ENCODE measurements at places on chromosomes 16 and 17.

- peak; percentile 89 for DNase-seq
These were observed 25.0 kb downstream of the HOXB1 start for GRCh38 chr17:48505788-48506187.

- no peak for DNase-seq
These were observed 48.6 kb upstream of the CBFA2T3 start for GRCh38 chr16:89025636-89026035.

DNA sequence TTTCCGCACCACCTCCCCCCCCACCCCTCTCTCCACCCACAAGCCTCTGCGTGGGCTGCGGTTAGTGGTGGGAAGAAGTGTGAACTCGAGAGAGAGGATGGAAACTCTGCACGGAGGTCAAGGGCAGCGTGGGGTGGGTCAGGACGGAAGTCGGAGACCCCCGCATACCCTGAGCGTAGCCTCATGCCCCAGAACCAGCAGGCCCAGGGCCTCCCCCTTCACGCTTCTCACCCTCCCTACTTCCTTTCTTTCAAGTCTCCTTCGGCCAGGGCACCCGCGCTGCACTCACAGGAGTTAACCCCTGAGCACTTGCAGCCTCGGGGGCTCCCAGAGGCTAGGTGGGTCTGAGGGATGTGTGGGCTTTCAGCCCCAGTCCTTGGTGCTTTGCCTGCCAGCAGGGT is 9.2 kb downstream of the TBKBP1 start:
- DNase-seq, result no peak

DNA sequence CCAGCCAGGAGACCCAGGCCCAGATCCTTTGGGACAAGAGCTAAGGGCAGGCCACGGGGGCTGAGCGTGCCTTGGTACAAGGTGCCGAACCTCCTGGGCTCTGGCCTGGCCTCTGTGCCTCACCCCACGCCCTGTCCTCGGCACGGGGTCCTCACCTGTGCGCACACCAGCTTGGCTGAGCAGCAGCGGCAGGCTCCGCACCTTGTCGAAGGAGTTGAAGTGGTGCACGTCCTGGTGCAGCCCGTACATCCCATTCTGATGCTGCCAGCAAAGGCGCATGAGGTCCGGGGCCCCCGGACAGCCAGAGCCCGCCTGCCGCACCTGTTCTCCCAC is 5.3 kb downstream of the SGSH start:
- no peak for DNase-seq

DNA sequence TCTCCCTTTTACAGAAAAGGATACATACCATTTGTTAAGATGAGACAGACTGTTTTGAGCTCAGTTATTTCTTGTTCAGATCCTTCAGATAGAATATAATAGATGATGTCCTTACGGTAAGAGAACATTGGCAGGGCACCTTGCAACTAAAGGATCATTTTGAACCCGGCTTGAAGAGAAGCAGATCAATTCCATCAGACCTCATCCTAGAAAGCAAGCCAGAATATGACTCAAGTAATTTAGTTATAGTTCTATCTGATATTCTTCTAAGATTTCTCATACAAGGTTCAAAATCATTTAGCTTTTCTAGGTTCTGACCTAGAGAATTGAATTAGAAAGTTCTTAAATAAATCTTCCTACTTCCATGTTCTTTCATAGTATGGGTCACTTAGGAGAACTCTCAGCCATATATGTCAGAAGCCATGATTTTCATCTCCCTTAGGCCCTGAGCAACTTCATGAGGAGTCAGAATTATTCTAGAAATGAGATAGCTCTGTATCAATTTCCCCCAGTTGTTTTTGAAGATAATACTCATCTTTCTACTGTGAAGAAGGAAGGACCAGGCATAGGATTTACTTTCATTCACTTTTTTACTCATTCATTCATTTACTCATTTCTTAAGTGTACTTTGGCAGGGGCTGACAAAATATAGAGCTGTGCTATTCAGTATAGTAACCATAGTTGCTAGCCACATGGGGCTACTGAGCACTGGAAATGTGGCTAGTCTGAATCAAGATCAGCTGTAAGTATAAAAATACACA is 2.5 kb upstream of the CMTM1 start:
- no peak for DNase-seq

DNA sequence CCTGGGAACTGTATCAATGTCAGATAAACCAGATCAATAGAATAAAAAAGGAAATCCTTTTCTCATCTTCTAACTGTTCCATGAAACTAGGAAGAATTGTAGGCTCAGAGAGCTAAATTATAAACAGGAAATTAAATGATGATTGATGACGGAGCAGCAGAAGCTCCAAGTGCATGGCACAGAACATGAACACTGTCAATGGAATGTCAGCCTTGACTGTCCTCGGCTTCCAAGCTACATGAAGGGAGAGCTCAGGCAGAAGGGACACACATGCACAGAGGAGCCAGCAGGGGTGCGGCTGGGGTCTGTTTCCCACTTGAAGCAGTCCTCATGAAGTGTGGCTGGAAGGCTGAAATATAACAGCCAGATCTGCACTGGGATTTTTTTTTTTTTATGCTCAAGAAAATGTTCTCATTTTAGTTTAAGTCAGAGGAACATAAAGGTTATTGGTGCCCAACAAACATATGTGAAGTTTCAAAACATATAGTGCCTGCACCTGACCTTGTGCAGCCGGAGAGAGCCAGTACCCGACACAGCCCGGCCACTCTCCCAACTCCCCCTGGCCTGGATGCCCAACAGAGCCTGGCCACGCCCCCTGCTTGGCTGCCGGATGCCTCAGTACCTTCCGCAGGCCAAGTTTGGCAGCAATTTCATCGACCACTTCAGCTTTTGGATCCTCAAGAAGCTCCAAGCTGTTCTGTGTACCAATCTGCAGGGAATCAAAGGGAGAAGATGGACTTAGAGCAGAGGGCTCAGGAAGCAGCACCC is 37.0 kb downstream of the NPLOC4 start:
- DNase-seq, result no peak

DNA sequence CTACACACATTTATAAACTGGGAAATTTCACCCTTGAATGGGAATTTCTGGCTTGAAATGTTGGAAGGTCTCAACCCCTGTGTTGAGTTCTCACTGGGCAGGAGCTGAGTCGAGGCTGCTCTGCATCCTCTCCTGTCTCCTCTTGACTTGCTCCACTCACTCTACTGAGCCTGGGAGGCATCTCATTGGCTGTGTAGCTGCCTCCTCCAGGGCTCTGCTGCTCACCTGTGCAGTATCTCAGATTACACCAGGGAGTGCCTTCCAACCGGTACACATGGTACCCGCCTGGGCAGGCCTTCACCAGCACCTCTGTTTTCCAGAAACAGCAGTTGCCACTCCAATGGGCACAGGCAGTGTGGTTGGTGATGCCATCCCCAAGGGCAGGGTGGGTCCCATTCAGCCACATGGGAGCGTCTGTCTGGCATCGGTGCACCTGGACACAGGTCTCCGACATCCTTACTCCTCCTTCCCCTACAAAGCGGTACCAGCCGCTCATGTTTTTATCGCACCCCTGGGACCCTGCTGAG is 3.7 kb downstream of the GP2 start:
- no peak for DNase-seq

GRCh38 chr16:23694644-23695373 is 16.1 kb downstream of the PLK1 start:
- no peak for DNase-seq

DNA sequence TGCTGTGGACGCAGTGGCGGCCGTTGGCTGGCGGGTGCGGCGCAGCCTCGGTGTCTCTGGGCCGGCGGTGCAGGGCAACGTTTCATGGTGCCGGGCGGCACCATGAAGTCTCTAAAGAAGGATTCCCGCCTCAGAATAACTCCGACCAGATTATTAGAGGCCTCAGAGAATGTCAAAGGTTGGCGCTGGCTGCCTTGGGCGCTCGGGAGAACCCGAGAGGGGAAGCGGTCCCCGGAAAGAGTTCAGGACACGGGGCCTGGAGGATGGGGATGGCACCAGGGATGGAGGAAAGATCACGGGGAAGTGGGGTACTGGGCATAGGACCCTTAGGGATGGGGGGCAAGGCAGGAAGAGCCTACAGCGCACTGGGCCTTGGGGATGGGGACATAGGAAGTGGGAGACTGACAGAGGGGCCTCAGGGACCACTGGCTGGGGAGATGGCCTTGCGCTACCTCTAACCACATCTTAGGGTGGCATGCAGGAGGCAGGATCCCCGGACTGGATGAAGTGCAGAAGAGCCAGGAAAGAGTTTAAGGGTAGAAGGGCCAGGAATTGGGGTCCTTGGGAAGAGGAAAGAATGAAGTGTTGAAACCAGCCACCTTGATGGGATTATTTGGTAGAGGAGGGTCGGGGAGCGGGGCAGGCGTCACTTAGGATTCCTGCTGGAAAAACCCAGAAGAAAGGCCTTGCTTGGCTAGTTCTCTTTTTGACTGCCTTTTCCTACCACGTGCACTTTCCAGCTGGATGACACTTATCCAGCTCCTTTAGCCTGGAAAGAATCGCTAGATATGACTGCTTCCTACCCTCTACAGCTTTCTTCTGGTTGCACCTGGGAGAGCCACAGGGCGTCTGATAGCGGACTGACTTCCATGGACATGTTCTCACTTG is 578 bp downstream of the MYCBPAP start:
- no peak for DNase-seq
